Erythroblast (primary cell): ENCODE measurements at places on chromosomes 4 and X.

DNA sequence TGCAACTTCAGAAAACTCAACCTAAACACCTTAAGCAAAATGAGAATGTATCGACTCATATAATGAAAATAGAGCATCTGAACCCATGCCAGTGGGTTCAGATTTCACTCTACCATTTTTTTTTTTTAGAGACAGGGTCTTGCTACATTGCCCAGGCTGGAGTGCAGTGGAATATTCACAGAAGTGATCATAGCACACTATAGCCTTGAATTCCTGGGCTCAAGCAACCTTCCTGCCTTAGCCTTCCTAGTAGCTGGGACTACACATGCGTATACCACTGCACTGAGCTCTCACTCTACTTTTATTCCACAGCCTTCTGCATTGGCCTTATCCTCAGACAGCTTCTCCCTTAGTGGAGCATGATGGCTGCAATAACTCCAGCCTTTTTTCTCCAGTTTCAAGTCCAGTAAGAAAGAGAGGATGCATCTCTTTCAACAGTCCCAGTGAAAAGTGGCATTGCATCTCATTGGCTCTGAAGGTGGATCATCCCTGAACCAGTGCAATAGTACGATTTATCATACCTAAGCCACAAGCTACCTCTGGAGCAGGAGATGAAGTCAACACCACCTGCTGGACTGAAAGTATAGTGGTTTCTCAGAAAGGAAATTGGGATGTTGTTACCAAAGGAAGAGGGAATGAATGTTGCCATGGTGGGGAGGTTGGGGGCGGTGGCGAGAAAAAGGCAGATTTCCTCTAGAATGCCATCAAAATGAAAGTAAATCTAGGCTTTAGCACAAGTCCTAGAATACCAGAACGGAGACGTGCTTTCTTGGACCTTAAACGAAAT is 2.0 kb upstream of the SOD3 start:
- no peak for DNase-seq

- no peak for DNase-seq
Measured at GRCh38 chr4:106624671-106625070, 256.1 kb upstream of the GIMD1 start.

GRCh38 chr4:6758728-6759127 is 23.8 kb upstream of the KIAA0232 start:
- no peak for DNase-seq

- peak; percentile 77 for DNase-seq
Measured at GRCh38 chrX:19889582-19890342, 2.4 kb upstream of the SH3KBP1 start.

DNA sequence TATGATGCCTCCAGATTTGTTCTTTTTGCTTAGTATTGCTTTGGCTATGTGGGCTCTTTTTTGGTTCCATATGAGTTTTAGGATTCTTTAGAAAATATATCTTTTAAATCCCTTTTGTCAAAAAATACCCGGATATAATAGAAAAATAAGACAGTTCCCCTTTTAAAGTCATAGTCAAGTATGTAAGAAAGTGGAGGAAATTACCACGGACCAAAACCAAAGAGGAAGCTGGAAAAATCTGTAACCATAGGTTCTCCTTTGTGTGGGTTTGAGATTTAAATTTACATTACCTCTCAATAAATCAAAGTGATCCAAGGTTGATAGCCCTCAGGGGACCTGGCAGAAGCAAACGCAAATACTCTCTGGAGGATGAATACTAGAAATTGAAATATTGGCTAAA is 58.3 kb upstream of the PACRGL start:
- DNase-seq, result no peak

- no peak for DNase-seq
Measured at GRCh38 chr4:175823015-175823742, 11.1 kb upstream of the GPM6A start.

DNA sequence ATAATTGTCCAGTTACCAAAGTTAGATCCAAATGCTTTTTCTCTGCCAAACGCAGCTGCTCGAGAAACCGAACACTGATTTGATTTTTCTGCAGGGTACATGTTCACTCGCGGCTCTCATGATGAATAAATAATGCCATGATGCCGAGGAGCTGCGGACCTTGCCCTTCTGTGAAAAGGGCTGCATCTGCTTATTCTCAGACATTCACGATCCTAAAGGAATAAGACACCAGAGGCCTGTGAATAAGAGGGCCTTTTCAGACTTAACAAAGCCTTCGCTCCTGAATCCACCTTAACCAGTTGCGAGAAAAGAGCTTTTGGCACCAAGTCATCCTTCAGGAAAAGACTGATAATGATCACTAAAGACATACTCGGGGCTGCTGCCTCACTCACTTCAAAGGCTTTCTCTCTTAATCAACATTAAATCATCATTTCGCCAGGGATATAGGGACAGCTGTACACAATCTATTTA is 147.5 kb downstream of the FBXO8 start:
- DNase-seq, result no peak

- no peak for DNase-seq
Measured at GRCh38 chr4:85854546-85854945, 379.6 kb downstream of the ARHGAP24 start.

DNA sequence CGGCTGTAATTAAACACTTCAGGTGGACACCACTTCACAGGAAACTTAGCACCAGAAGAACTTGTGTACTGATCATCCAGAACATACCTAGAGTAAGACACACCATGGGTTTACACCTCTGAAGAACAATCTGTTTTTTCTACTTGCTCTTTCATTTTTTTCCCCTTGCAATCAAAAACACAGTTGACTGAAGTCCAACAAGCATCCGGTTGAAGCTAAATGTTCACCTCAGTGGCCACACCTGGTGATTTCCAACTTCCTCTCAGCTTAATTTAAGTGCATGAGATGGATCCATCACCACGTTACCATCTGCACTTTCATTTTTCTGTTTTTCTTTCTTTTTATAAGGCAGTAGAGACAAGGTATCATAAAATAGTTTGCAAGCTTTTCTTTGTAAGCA is 4.9 kb upstream of the TXK start:
- DNase-seq, result no peak

DNA sequence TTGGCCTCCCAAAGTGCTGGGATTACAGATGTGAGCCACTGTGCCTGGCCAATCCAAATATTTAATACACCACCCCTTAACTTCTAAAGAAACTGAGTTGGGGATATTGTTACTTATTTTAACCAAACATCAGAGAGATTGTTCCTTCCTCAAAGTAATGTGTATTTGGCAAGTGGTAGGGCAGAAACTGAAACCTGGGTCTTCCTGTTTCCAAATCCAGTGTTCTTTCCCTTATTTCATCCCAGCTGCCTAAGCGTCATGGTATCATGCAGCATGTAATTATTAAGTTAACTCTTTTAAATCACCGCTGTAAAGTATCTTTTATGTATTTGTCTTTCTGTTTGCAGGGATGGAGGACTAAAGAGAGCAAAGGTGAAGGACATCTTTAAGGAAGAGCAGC is 68.4 kb downstream of the GPAT3 start:
- DNase-seq, result no peak

- DNase-seq, result peak; percentile 70
Measured at GRCh38 chrX:154379569-154379951, 465 bp downstream of the EMD start.

DNA sequence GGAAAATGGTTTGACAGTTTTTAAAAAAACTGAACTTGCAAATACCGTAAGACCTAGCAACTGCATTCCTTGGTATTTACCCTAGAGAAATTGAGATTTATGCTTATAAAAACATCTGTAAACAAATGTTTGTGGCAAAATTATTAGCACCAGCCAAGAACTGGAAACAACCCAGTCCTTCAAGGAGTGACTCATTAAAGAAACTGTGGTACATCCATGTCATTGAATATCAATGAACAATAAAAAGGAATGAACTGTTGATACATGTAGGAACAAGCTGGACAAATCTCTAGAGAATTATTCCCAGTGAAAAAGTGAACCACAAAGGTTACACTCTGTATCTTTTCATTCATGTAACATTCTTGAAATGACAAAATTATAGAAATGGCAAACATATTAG is 240.2 kb upstream of the ADAMTS3 start:
- DNase-seq, result no peak

GRCh38 chr4:17630228-17630627 is 15.8 kb downstream of the MED28 start:
- DNase-seq, result no peak

DNA sequence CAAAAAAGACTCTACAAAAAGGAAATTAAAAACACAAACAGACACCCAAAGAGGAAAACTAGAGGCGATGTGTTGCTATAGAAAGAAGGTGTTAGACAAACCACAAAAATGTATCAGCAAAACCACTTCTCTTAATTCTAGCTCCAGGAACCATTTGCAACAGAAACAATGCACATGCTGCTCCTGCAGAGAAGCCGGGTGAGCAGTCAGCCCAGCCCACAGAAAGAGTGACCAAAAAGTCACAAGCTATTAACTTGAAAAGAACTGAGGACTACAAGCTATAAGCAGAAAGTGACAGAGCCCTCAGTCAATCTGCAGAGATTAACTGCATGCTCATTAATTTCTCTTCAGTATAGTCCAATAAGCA is 96.2 kb upstream of the KLHL13 start:
- no peak for DNase-seq

- no peak for DNase-seq
Measured at GRCh38 chr4:145827885-145828284, 110.7 kb downstream of the ZNF827 start.

DNA sequence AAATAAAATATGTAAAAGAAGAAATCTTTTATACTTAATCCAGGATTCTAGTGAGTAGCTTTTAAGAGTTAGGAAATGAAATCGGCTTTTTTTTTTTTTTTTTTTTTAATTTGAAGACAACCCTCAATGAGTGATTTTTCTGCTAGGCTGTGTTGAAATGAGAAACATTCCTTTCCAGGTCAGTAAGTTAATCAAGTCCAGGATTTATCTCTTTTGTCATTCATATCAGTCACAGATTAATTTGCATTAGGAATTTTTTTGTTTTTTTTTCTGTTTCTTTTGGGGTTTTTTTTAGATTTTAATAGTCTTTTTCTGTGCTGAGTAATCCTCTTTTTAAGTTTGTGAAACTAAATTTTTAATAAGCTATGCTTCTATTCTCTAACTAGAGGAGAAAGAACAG is 448.1 kb downstream of the ADGRL3 start:
- DNase-seq, result no peak

- DNase-seq, result peak; percentile 27
Measured at GRCh38 chrX:100895365-100896075, 21.4 kb upstream of the NOX1 start.

DNA sequence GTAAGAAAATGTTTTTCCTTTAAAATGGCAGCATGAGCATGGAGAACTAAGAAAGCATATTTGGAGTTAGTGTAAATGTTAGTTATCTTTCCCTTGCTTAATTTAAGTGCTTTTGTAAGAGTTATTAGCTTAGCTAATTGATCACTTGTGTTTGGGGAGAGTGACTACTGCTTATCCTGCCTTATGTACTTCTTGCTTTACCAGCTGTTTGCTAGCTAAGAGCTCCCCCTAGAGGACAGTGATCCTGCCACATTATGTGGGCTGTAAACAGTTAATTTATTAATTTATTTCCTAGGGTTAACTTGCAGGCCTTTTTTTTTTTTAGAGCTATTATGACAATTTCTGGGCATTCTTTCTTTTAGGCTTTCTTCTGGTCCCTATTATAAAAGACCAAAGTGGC is 435.8 kb downstream of the MAGEB5 start:
- DNase-seq, result peak; percentile 13

DNA sequence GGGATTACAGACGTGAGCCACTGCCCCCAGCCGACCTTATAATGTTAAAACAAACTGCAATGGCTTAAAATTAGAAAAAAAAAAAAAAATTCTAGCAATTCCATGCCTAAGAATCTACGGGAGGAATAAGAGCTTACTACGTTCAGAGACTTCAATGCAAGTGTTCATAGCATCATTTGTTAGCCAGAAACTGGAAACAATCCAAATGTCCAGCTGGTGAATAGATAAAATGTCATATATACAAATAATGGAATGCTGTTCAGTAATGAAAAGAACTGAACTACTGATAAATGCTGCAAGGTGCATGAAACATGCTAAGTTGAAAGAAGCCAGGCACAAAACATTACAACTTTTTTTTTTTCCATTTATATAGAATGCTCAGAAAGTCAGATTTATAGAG is 5.3 kb downstream of the EXOSC9 start:
- peak; percentile 54 for DNase-seq

DNA sequence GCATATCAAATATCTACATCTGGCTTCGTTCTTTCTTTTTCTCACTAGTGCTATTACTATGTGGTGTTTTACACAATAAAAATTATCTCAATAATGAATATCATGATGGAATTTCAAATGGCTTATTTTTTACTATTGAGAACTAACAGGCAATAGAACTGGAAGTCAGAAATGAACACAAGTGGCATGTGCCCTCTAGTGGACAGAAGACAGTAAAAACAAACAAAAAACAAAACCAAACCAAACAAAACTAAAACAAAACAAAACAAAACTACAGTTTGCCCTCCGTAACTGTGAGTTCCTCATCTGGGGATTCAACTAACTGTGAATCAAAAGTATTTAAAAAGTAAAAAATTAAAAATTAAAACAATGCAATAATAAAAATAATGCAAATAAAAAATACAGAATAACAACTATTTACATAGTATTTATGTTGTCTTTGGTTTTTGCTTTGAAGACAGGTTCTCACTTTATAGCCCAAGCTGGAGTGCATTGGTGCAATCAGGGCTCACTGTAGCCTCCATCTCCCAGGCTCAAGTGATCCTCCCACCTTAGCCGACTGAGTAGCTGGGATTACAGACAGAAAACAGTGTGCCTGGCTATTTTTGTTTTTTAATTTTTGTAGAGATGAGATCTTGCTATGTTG is 195.6 kb upstream of the TACR3 start:
- DNase-seq, result no peak

DNA sequence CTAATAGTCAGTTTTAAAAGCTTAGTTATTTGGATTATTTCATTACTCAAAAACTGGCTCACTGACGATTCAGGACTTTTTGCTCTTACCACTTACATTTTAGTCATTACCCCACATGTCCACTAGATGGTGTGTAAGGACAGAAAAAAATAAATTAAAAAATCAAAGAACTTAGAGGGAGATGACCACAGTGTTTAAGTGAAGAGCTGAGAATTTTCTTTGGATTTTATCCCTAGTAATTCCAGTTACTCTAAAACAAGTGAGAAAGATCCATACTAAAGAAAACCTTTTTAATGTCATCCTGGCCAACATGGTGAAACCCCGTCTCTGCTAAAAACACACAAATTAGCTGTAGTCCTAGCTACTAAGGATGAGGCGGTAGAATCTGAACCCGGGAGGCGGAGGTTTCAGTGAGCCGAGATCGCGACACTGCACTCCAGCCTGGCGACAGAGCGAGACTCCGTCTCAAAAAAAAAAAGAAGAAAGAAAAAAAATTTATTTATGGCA is 26.4 kb upstream of the TMPRSS11B start:
- peak; percentile 34 for DNase-seq

DNA sequence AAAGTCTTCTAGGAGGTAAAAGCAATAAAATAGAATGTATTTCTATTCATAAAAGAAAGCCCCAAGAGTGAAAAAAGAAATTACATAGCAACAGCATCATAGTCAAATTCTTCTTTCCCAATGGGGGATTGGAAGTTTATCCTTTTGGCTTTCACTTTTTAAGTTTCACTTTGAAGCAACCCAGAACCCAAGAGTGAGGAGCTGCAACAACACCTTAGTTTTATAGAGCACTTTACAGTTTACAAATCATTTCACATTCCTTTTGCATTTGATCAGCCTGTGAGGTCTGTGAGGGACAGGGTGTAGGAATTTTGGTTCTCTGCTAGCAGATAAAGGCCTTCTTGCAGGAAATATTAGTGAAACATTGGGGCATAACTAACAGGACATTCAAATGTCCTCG is 112.0 kb upstream of the NDP start:
- DNase-seq, result no peak

- DNase-seq, result no peak
Measured at GRCh38 chr4:6478546-6479220, 6.3 kb upstream of the PPP2R2C start.

GRCh38 chrX:34144246-34144645 is 12.1 kb upstream of the FAM47A start:
- no peak for DNase-seq
